Pulmonary artery endothelial cell (primary cell): ENCODE measurements at places on chromosomes 7 and 10. TPM values are rescaled to one million over a fixed set of nuclear protein-coding genes. Genes with fewer than 3 reads are reported as not detected.

The GIMAP8 gene
- 68.3 and 104 TPM in 2 replicates for total RNA-seq

The MARCHF5 gene
- total RNA-seq, result 20.7 and 26.4 TPM in 2 replicates

The AGR2 gene
- not detected in 2 replicates for total RNA-seq

The TFEC gene
- 13.2 and 15.4 TPM in 2 replicates for total RNA-seq

The OPTN gene
- total RNA-seq, result 59.9 and 83.0 TPM in 2 replicates

The TUBAL3 gene
- 0.11 and 0.73 TPM in 2 replicates for total RNA-seq

The MICALL2 gene
- total RNA-seq, result 11.0 and 12.9 TPM in 2 replicates

The CALML3 gene
- not detected in 2 replicates for total RNA-seq

The TUBB8 gene
- total RNA-seq, result not detected in 2 replicates

The MET gene
- 80.8 and 188 TPM in 2 replicates for total RNA-seq

The ZNF37A gene
- 7.5 and 12.9 TPM in 2 replicates for total RNA-seq

The VWDE gene
- total RNA-seq, result 0.07 TPM in 1 of 2 replicates, not detected in the other

The OR2A12 gene
- total RNA-seq, result not detected in 2 replicates

The MLXIPL gene
- total RNA-seq, result not detected in 2 replicates

The SPDYE5 gene
- total RNA-seq, result not detected in 2 replicates

The LAMB4 gene
- total RNA-seq, result 0.18 and 0.40 TPM in 2 replicates

The MKX gene
- total RNA-seq, result not detected in 2 replicates

The CREB3L2 gene
- total RNA-seq, result 23.3 and 23.5 TPM in 2 replicates

The SPDYE2B gene
- total RNA-seq, result not detected in 2 replicates

The DLX6 gene
- total RNA-seq, result not detected in 2 replicates

The ABCC2 gene
- 0.66 and 0.99 TPM in 2 replicates for total RNA-seq

The ST8SIA6 gene
- total RNA-seq, result 0.53 and 0.79 TPM in 2 replicates

The IFIT1B gene
- not detected in 2 replicates for total RNA-seq

The FGFBP3 gene
- total RNA-seq, result 0.20 and 0.28 TPM in 2 replicates

The VOPP1 gene
- total RNA-seq, result 143 and 163 TPM in 2 replicates

The ADCY1 gene
- total RNA-seq, result 0.26 and 0.32 TPM in 2 replicates

The CPED1 gene
- 1.5 and 1.7 TPM in 2 replicates for total RNA-seq

The DNAJC1 gene
- 28.4 and 46.5 TPM in 2 replicates for total RNA-seq

The LRGUK gene
- 0.07 and 0.11 TPM in 2 replicates for total RNA-seq

The CCDC172 gene
- not detected in 2 replicates for total RNA-seq

The FAM25C gene
- not detected in 2 replicates for total RNA-seq

The ADRB1 gene
- total RNA-seq, result 0.13 and 0.28 TPM in 2 replicates

The GNGT1 gene
- total RNA-seq, result not detected in 2 replicates

The AASS gene
- 34.0 and 57.1 TPM in 2 replicates for total RNA-seq

The HOXA9 gene
- total RNA-seq, result 0.13 and 0.18 TPM in 2 replicates

The AGFG2 gene
- 27.1 and 36.5 TPM in 2 replicates for total RNA-seq

The MMRN2 gene
- total RNA-seq, result 355 and 372 TPM in 2 replicates

The NUDT1 gene
- 19.6 and 20.3 TPM in 2 replicates for total RNA-seq

The C10orf143 gene
- 0.14 and 0.33 TPM in 2 replicates for total RNA-seq

The NUDT13 gene
- total RNA-seq, result 1.2 and 1.3 TPM in 2 replicates

The SNX8 gene
- 11.1 and 13.1 TPM in 2 replicates for total RNA-seq

The RASA4B gene
- total RNA-seq, result 1.5 and 2.2 TPM in 2 replicates

The TBXAS1 gene
- 8.1 and 10.6 TPM in 2 replicates for total RNA-seq

The TMEM106B gene
- total RNA-seq, result 34.0 and 35.9 TPM in 2 replicates

The KCND2 gene
- total RNA-seq, result not detected in 2 replicates

The C7orf57 gene
- under 0.01 and 0.11 TPM in 2 replicates for total RNA-seq

The CCDC6 gene
- 24.1 and 27.3 TPM in 2 replicates for total RNA-seq
